ENCODE measurements at places on chromosomes 11 and 22. TPM values are rescaled to one million over a fixed set of nuclear protein-coding genes. Genes with fewer than 3 reads are reported as not detected.

GRCh38 chr22:44423556-44424358 is 74.3 kb downstream of the RTL6 start:
- no peak overlapping the region for H3K27ac ChIP-seq
- peaks cover 3% of the 10 kb centered on the region for H3K27me3 ChIP-seq
- H3K4me1 ChIP-seq = no peaks in the 10 kb centered on the region
- H3K36me3 ChIP-seq = no peaks in the 10 kb centered on the region
- DNase-seq = no peak

GRCh38 chr11:35403765-35404387 is 15.5 kb downstream of the SLC1A2 start:
- DNase-seq = no peak
- no peaks in the 10 kb centered on the region for H3K27me3 ChIP-seq
- no peaks in the 10 kb centered on the region for H3K4me1 ChIP-seq
- H3K27ac ChIP-seq = no peak overlapping the region

- H3K27ac ChIP-seq = no peak overlapping the region
- no peak for DNase-seq
- no peak overlapping the region for H3K4me3 ChIP-seq
- no peaks in the 10 kb centered on the region for H3K4me1 ChIP-seq
- no peaks in the 10 kb centered on the region for H3K27me3 ChIP-seq
- no peaks in the 10 kb centered on the region for H3K36me3 ChIP-seq
Measured at GRCh38 chr11:14642453-14642852, 1.2 kb upstream of the PDE3B start.

DNA sequence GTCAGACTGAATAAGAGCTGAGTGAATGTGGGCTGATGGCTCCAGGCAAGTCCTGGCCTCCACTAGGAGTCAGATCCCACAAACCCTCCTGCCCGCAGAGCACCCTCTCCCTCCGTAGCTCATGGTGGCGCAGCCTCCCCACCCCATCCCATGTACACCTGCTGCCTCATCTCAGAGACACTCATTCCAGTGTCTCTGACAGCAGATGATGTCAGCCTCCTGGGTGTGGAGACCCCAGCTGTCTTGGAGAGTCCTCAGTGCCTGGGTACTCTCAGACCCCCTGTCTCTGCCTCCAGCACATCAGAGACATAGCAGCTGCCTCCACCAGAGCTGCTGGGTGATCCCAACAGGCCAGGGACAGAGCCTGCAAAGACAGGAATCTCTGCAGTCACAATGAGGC is 9.5 kb downstream of the IGLL5 start:
- no peaks in the 10 kb centered on the region for H3K4me1 ChIP-seq
- H3K36me3 ChIP-seq = no peaks in the 10 kb centered on the region
- DNase-seq = no peak
- no peaks in the 10 kb centered on the region for H3K27me3 ChIP-seq
- H3K4me3 ChIP-seq = no peak overlapping the region

GRCh38 chr22:43835736-43836135 is 23.6 kb upstream of the EFCAB6 start:
- H3K4me3 ChIP-seq = no peak overlapping the region
- no peak overlapping the region for H3K27ac ChIP-seq
- H3K27me3 ChIP-seq = no peaks in the 10 kb centered on the region
- no peak for DNase-seq

GRCh38 chr22:50260801-50261614 is 475 bp downstream of the MAPK12 start:
- DNase-seq = peak; percentile 74
- H3K36me3 ChIP-seq = peaks cover 9% of the 10 kb centered on the region
- no peaks in the 10 kb centered on the region for H3K27me3 ChIP-seq
- peak overlapping the region; percentile 54 for H3K27ac ChIP-seq

- DNase-seq = peak; percentile 50
- H3K4me3 ChIP-seq = peak overlapping the region; percentile 52
- peak overlapping the region; percentile 83 for H3K27ac ChIP-seq
- H3K27me3 ChIP-seq = no peaks in the 10 kb centered on the region
Measured at GRCh38 chr22:30969532-30970355, 679 bp downstream of the TUG1 start.

DNA sequence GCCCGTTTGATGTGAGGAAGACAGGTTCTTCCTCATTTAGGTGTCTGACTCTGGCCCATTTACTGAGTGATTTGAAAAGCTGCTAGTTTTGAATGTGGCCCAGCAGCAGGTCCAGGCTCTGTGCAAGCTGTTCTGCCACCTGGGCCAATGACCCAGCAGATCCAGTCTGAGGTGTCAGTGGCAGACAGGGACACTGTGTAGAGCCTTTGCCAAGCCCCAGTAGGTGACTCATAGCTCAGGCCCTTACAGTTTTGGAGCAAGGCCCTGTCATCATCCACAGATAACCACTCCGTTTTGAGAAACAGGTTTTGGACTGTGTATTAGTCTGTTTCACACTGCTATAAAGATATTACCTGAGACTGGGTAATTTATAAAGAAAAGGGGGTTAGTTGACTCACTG is 23.9 kb downstream of the TSPAN32 start:
- H3K36me3 ChIP-seq = no peaks in the 10 kb centered on the region
- no peaks in the 10 kb centered on the region for H3K27me3 ChIP-seq
- H3K4me1 ChIP-seq = no peaks in the 10 kb centered on the region
- H3K27ac ChIP-seq = no peak overlapping the region
- peak; percentile 29 for DNase-seq

DNA sequence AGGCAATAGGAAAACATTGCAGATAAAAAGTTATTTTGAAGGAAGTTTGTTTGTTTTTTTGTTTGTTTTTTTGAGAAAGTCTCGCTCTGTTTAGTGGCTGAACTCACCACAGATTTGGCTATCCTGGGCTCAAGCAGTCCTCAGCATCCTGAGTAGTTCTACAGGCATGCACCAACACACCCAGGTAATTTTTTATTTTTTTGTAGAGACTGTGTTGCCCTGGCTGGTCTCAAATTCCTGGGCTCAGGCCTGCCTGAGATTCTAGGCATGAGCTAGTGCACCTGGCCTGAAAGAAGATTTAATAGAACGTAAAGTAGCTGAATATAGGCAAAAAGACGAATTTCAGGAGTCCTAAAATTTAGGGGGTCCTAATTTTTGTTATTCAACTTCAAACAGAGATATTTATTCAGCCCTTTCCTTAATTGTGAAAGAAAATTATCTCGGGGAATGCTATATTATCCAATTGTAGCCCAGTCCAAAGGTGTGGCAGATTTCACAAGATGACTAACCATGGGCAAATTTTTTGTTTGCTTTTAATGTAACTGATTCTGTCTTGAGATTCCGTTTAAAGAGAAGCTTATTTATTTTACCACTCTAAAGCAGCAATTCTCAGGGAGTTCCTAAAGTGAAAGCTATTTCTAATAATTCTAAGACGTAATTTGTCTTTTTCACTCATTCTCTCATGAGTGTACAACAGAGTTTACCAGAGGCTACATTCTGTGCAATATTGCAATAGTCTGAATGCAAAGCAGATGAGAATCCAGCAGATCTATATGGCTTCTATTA is 940 bp downstream of the IL18 start:
- DNase-seq = peak; percentile 50
- H3K36me3 ChIP-seq = no peaks in the 10 kb centered on the region
- H3K27ac ChIP-seq = no peak overlapping the region
- no peaks in the 10 kb centered on the region for H3K27me3 ChIP-seq

DNA sequence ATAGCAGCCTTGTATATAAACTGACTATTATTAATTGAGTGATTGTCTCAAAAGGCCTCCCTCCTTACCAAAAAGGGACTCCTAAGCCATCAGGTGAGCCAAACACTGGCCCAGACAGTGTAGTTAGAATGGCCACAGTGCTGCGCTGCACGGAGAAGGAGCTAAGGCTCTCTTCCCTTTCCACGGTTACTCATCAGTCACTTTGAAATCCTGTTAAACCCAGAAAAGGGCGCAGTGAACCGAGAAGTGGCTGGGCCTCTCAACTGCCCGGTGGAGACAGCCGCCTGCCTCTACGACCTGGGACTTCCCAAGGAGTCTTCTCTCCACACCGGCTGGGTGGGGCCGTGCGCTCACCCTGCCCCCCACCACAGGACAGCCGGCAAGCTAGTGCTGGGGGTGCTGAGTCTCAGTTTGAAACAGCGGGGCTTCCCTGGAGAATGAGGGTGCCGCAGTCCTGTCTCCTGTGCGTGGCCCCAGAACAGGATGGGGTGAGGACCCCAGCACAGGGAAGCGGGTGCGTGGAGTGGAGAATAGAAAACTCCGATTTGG is 1.3 kb downstream of the MYH9 start:
- H3K27me3 ChIP-seq = no peaks in the 10 kb centered on the region
- peaks cover 9% of the 10 kb centered on the region for H3K4me1 ChIP-seq
- H3K27ac ChIP-seq = peak overlapping the region; percentile 90
- no peak for DNase-seq
- H3K36me3 ChIP-seq = peaks cover 12% of the 10 kb centered on the region

The VSIG10L2 gene
- not detected for polyA plus RNA-seq

The CHADL gene
- 0.10 TPM for polyA plus RNA-seq

The OR8D1 gene
- not detected for polyA plus RNA-seq

The TIMM10B gene
- polyA plus RNA-seq = 40.9 TPM

The CHRM1 gene
- not detected for polyA plus RNA-seq

The OR4A16 gene
- not detected for polyA plus RNA-seq

The SLC22A6 gene
- not detected for polyA plus RNA-seq

The JAML gene
- polyA plus RNA-seq = not detected

The AHNAK gene
- polyA plus RNA-seq = 220 TPM

The UBQLN3 gene
- not detected for polyA plus RNA-seq

The CALCA gene
- not detected for polyA plus RNA-seq

The FAM227A gene
- 0.69 TPM for polyA plus RNA-seq

The OR51B2 gene
- polyA plus RNA-seq = not detected

All from fibroblast of lung (primary cell).